ENCODE measurements at places on chromosomes 11 and 22. TPM values are rescaled to one million over a fixed set of nuclear protein-coding genes. Genes with fewer than 3 reads are reported as not detected.

- no peak for DNase-seq
Measured at GRCh38 chr11:96506953-96507354, 117.1 kb downstream of the JRKL start.

The SLC22A8 gene
- not detected for total RNA-seq

The KRTAP5-1 gene
- not detected for total RNA-seq

DNA sequence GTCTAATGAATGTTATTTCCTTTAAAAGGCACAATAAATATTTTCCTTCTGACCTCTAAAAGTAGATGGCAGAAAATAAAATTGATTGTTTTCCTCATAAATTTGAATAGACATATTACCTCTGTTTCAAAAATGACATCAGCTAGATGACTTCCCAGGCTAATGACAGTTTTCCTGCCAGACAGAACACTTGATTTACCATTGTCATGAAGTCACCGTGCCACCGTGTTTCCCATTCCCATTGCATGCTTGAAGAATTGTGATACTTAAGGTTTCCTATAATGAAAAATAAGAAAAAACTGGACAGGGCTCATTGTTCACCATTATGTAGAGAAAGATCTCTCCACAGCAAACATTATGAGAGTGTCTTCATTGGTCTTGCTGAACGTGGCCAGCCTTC is 151.1 kb downstream of the NCAM1 start:
- DNase-seq, result no peak

DNA sequence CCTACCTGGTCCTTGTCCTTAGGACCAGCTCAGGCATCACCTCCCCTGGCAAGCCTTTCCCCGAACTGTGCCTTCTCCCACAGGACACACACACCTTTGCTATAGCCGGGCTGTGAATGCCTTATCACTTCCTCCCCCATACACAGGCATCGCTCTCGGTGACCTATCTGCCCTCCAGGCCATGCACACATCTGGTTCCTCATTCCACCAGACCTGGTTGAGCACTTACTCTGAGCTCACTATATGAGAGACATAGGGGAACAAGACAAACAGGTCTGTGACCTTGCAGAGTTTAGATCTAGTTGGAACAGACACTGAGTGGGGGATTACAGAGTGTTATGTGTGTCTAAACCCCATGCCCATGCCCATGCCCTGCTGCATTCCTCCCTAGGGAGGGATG is 3.1 kb upstream of the BCR start:
- no peak for DNase-seq

- no peak for DNase-seq
Measured at GRCh38 chr11:119478711-119479285, 55.8 kb upstream of the THY1 start.

The KIF18A gene
- not detected for total RNA-seq

- no peak for DNase-seq
Measured at GRCh38 chr11:114449845-114450244, 10.6 kb downstream of the REXO2 start.

DNA sequence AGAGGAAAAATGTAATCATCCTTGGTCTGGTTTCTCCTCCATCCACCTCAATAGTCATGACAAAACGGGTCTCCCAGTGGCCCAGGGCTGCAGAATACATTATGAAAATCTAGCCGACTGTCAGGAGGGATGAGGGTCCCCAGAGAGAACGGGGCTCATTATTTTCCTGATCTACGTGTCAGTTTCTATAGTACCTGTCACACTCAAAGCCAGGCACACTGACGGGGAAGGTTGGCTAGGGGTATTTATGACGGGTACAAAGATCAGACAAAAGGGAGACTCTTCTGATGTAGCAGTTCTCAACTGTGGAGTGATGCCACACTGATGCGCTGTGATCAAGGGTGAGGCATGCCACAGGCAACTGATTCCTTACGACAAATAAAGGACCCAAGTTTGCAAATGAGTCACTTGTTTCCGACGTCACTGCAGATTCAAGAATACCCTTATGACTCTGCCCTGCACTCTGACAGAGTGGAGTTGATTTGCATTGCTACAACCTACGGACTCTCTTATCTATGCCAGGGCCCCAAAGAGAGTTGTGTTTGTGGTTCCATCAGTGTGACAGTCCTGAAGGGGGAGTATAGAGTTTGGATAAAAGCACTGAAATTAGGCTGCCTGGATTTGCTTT is 188.2 kb upstream of the TBCEL start:
- no peak for DNase-seq

DNA sequence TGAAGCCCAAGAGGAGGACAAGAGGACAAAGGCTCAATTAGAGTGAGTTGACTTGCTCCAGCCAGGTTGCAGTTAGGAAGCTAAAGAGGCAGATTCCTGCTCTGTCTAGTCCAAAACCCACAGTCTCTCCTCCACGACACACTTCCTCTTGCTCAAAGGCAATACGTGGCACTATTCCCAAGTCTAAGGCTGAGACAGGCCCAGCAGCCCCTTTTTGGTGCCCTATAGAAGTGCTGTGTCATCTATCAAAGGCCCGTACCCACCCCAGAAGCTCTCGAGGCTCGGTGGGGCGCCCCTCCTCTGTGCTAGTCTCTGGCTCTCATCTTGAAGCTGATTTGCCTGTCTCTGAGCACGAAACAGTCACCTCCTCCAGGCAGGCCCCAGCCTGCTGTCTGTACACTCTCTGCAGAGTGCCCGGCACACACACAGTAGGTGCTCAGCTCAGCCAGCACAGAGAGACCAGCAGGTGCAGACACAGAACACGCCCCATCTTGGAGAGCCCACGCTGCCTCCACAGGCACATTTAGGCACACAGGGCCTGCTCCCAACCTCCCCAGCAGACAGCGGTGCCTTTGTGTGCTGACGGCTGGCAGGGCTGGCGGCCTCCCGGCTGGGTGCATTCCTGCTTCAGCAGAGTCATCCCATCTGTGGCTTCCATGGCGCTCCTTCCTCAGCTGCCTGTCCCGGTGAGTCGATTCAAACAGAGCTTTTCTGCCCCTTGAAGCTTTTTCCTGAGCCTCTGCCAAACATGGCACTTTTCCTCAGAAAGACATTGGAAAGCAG is 52.8 kb downstream of the MYH9 start:
- DNase-seq, result no peak
